BE2C (cell line): ENCODE measurements at places on chromosomes 6 and 20.

DNA sequence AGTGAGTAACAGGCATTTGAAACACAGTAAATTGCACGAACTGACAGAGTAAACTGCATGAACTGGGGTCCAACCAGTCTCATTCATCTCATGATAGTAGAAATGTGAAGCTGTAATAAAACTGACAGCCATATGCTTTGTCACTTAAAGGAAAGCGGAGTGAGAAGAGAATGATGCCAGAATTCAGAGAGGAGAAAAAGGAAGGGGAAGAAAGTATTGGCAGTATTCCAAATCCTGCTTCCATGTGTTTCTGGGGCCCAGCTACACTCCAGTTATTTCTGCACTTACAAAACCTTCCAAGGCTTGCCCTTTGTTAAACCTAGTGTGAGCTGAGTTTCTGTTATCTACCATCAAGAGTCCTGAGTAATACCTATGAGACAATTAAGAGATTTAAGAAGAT is 17.2 kb downstream of the SNX14 start:
- DNase-seq = no peak

GRCh38 chr20:32541323-32542258 is 43.5 kb downstream of the NOL4L start:
- no peak for DNase-seq

DNA sequence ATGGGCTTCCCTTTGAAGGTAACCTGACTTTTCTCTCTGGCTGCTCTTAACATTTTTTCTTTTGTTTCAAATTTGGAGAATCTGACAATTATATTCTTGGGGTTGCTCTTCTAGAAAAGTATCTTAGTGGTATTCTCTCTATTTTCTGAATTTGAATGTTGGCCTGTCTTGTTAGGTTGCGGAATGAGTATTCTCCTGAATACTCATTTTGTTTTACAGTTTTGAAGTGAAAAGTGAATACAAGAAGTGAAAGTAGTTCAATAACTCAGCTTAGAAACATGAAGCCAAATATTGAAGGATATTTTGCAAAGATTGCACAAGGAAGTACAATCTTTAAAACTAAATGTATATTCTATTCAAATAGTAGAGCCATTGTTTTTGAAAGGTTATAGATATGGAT is 120.2 kb upstream of the MAP3K4 start:
- DNase-seq = no peak

DNA sequence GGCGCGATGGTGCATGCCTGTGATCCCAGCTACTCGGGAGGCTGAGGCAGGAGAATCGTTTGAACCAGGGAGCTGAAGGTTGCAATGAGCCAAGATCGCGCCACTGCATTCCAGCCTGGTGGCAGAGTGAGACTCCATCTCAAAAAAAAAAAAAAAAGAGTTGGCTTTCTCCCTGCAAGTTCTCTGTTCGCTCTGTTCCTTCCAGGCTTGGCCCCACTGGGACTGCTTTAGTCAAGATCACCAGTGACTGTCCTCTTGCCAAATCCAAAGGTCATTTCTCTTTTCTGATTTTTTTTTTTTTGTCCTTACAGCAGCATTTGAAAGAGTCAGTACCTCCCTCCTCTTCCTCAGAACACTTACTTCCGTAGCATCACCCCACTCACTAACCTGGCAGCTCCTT is 10.8 kb upstream of the GNRH2 start:
- DNase-seq = no peak

- DNase-seq = peak; percentile 72
Observed at GRCh38 chr20:43824309-43825050, 90.2 kb upstream of the TOX2 start.
